Left ventricle myocardium superior (tissue), 1 donor: ENCODE measurements at places on chromosomes 2 and 18. TPM values are rescaled to one million over a fixed set of nuclear protein-coding genes. Genes with fewer than 3 reads are reported as not detected.

- no peak for DNase-seq
Observed at GRCh38 chr18:35466815-35467623, 30.7 kb downstream of the INO80C start.

DNA sequence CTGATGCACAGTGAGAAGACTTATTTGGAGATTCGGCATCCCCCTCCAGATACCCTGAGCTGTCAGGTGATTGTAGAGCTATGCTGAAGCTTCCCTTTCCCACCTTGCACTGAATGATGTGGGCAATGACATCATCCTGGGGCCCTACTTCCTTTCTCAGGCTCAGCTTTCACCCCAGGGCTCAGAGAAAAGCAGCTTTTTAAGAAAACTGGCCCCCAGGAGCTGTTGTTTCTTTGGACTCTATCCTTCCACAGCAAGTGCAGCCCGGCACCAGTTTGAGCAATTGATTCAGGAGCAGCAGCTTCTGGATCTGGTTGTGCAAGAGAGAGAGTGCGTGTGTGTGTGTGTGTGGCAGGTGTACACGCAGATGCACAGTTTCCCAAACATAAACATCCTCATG is 251.3 kb downstream of the ANAPC1 start:
- no peak for DNase-seq

GRCh38 chr18:49645841-49646351 is 84.0 kb downstream of the LIPG start:
- DNase-seq = peak; percentile 77

DNA sequence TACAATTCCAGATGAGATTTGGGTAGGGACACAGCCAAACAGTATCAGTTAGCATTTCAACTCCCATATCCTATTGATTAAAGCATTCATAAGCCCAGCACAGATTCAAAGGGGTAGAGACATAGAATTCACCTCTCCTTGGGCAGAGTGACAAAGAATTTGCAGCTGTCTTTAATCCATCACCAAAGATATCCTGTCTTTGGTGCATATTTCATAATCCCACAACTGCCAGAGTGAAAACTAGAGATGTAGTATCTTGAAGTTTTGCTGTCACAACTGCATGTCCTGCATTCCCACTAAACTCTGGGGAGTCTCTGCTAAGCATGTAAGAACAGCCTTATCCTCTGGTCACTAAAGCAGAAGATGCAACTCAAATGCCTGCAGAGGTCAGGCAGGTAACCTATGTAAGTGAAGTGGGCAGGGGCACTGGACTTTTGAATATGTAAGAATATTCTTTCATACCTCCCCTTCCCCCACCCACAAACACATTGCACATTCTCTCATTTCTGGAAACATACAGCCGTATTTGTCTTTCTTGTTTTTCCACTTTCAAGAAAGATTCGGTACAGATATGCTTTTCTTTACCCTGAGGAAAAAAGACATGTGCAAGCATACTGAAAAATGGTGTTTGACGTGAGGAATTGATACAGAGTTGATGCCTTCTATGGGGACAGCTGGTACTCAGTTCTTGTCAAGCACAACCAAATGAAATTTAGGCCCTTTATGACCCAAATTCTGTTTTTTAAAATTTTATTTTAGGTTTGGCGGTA is 283.1 kb downstream of the SP3 start:
- no peak for DNase-seq

DNA sequence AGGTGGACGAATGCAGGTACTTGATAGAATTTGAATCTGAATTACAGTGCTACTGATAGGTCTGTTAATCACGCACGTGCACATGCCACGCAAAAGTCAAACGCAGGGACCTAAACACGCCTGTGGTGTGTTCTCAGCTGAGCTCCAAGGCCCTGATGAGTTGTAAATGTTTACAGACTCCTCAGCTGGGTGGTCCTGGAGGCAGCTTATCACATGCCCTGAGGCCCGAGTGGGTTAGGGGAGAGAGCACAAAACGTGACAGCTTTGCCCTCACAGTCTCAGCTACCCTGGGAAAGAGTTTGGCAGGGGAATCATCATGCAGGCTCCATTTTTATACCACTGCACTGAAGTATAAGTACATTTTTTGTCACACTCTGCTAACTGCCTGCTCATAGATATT is 68.3 kb upstream of the FAM110C start:
- no peak for DNase-seq

GRCh38 chr2:203361922-203362321 is 33.7 kb downstream of the ABI2 start:
- no peak for DNase-seq

DNA sequence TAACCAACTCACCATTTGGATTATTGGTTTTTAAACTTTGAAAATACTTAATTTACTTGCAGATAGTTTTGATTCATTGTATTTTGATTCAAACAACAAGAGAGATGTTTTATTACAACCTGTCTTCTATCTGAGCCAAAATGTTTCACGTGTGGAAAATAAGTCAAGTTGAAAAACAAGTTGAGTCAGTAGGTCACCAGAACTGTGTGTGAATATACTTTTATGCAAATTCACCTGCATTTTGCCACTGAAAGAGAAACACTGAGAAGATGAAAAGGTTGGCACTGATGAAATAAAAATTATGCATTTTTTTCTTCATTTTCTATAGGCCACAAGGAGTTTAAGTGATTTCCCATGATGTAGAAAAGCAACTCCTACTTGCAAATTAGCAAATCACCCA is 68.3 kb downstream of the ICOS start:
- no peak for DNase-seq

ITPRIPL1 gene
- 1.3 TPM for total RNA-seq

SPP2 gene
- not detected for total RNA-seq

CDK15 gene
- total RNA-seq = 0.30 TPM
